ENCODE measurements at places on chromosomes 5 and 9. TPM values are rescaled to one million over a fixed set of nuclear protein-coding genes. Genes with fewer than 3 reads are reported as not detected.

GRCh38 chr9:127384901-127385300, 12.1 kb upstream of the SLC2A8 start:
- no peak for DNase-seq

GRCh38 chr5:10106806-10107205, 142.9 kb downstream of the ATPSCKMT start:
- no peak for DNase-seq

DNA sequence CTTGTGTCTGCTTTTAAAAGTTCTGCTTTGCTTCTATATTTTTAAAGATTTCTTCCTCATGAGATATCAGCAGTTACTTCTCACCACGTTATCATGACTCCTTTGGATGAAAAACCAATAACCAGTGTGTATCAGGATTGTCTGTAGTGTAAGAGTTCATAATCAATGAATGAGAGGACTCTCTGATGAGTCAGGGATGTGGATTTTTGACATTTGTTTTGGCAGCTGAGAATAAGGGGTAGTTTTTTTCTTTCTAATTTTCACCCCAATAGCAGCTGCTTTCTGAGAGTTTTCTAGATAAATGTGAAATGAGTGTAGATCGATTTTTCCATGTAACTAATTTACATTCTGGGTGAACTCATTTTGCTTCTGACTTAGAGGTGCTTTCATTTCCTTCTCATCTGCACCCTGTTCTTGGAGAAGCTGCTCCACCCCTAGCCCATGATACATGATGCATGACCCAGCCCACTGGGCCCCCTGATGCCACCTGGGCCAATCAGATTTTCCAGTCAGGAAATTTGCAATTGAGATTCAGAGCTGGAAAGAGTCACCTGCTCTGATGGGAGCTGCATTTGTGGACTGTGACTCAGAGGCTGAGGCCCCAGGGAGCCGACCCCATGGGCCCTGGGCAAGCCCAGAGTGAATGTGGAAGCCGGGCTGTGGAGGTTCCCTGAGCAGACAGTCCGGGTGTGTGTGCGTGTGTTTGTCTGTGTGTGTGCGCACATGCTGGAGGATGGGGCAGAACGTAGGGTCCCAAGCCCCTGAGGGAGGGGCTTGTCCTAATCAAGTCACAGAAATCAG, 159.3 kb downstream of the RGS3 start:
- no peak for DNase-seq

DNA sequence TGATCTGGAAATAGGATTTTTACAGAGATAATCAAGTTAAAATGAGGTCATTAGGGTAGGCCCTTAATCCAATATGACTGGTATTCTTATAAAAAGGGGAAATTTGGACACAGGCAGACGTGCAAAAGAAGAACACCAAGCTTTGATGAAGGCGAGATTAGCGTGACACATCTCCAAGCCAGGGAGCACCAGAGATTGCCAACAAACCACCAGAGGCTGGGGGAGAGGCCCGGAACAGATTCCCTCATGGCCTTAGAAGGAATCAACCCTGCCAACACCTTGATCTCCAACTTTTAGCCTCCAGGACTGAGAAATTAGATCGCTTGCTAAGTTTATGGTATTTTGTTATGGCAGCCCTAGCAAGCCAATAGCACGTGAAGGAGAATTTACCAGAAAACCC, 10.8 kb upstream of the ARSI start:
- DNase-seq = no peak

DNA sequence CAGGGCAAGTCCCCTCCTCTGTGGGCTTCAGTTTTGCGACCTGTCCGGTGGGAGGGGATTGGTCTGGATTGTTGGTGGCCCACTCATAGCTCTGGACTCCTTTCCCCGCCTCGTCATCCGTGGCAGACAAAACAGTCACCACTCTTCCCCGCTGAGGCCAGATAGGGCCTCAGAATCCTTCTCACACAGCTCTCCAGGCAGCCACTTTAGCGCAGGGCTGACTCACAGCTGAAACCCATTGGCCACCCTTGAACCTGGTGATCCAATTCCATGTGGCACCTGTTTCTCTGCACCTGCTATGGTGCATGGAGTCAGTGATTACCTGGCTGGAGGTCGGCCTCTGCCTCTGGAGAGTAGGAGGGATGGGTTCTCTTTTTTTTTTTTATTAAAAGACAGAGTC, 15.8 kb upstream of the CACFD1 start:
- DNase-seq = no peak

CCL21 gene
- total RNA-seq = 59.2 TPM

SLC22A5 gene
- total RNA-seq = 37.1 TPM

CSF1R gene
- total RNA-seq = 93.8 TPM

CFAP77 gene
- total RNA-seq = not detected

All from omental fat pad (tissue), 4 donors.